ENCODE measurements at places on chromosomes 6 and 20.

GRCh38 chr20:33110147-33110825 is 30.8 kb downstream of the BPIFB4 start:
- no peak for DNase-seq

DNA sequence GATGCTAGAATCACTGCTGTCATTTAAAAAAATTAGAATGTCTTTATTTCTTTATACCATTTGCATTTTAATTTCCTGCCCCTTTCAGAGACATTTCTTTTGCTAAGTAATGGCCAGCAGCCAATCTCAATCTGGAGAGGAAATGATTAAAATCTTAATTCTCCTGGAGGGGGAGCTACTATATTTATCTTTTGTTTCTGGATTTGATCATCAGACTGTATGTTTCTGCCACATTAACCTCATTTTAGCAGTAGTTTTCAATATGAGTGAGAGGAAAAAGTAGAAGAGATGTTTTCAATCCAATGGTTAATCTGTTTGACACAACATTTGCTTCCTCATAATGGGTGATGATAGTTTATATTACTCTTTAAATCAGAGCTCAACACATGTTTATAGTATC is 138.0 kb downstream of the FUT9 start:
- DNase-seq, result peak; percentile 3

- DNase-seq, result no peak
These were observed 73.3 kb upstream of the TOP1 start for GRCh38 chr20:40955326-40955725.

DNA sequence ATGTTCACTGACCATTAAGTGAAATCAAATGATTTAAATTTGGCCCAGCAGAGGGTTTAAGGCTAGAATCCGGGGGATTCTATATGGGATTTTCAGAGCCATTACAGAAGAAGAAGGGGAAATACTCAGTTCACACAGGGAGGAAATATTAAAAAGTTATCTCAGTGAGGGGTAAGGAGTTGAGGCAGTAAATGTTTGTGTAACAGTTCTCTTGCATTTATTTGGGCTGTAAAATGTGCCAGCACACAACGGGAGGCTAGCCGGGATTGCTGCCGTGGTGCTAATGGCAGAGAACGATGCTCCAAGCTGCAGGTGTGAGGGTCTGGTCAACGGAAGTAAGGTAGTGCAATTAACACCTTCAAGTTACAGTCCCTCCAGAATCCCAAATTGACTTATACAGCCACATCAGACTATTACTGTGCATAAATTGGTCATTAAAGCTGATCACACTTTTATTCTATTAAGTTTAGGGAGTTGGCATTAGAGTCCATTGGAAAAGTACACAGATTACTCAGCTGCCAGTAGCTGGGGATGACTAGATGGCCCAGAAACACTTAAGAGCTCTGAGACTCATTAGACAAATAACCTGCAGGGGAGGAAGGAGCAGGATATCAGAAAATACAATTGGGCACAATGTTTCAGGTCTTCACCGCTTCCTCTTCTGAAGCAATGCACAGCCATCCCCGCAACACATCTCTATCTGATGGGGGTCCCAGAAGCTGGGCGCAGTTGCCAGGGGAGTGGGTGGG is 31.3 kb downstream of the PPP1R3G start:
- no peak for DNase-seq

DNA sequence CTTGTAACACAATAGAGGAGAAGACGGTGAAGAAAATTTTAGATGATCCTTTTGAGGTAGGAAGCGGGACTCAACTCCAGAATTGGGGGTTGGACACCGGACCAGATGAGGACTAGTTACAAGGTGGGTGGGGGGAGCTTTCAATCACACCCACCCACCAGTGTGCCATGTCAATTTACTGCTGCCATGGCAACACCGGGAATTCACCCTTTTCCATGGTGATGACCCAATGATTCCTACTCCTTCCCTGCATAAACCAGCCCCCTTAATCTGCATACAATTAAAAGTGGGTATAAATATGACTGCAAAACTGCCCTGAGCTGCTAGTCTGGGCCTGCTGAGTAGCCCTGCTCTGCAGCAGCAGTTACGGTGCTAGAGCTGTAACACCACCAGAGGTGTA is 14.7 kb downstream of the RAD21L1 start:
- DNase-seq, result no peak

GRCh38 chr6:3259491-3259958 is 778 bp downstream of the PSMG4 start:
- DNase-seq, result no peak

- no peak for DNase-seq
These were observed 397 bp downstream of the WDR27 start for GRCh38 chr6:169701311-169701953.

- no peak for DNase-seq
These were observed 216.8 kb downstream of the TAF4 start for GRCh38 chr20:61848851-61849250.

DNA sequence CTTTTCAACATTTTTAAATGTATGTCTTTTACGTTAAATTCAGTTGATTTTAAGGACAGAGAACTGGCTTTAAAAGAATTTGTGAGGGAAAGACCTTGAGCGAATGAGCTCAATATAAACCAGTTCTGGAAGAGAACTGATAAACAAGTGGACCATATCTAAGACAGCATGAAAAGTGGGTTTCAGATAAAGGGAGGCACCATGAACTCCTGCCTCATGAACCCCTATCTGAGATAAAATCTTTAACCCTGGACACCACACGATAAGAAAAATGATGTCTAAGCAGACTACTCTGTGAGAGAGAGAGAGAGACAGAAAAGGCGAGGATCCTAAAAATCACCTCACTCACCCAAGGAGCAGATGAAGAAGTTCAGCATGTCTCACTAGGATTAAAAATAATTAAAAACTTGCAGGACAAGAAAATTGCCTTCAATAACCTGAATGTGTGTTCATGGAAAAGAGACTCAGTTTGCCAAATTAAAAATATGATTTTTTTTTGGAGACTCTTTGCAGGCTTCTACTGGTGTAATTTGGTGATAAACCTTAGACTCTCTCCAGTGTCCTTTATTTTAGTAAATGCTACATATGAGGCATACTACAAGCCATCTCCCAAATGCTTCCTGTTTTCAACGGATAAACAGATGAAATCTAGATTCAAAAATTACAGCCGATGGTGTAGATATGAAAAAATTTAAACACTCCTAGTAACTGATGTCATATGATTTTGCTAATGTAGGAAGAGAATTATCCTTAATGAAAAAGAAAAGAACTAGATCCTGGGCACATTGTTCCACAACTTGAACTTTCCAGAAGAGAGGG is 299.5 kb downstream of the ADGB start:
- DNase-seq, result no peak

- DNase-seq, result no peak
These were observed 443.1 kb upstream of the ID4 start for GRCh38 chr6:19394051-19394450.

- DNase-seq, result no peak
These were observed 3.6 kb downstream of the DOP1A start for GRCh38 chr6:83071023-83071422.

DNA sequence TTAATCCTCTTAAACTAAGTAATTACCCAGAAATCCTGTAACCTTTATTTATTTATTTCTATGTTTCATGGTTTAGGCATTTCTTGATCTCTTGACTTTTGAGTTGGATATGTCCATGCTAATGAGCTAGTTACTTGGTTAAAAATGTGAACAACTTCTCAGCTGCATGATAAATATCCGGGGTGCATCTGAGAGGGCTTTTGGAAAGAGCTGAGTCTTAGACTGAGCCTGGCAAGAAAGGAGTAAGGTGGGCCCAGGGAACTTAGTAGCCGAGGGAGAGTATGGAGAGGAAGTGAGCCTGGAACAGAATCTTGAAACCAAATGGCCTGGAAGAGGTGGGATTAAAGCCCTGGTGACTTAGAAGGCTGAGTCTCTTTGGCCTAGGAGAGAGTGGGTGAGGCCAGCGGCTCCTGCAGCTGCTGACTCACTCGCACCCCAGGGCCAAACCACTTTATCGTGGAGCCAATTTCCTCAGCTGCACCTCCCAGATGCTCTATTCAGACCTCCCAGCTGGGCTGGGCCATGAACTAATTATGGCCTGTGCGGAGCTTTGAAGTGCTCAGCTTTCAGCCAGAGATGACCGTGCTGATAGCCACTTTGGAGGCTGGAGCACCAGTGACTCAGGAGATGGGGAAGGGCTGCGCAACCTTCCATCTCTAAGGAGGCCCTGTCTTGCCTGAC is 19.1 kb downstream of the TGM3 start:
- DNase-seq, result peak; percentile 57

DNA sequence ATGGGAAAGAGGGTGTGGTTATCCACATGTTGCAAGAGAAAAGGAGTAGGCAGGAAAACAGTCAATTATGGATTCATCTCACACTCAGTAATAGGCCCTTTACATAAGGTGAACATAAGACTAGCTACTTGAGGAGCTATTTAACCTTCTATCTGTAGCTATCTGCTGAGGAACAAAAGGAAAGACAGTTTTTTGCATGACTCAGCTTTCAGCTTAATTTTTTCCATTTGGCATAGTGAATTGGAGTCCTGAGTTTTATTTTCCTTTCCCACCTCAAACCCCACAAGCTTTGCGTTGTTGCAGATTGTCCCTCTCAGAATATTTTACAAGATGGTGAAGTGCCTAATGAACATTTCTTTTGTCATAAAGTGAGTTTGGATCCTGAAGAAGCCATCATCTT is 32.4 kb downstream of the UBD start:
- DNase-seq, result no peak

DNA sequence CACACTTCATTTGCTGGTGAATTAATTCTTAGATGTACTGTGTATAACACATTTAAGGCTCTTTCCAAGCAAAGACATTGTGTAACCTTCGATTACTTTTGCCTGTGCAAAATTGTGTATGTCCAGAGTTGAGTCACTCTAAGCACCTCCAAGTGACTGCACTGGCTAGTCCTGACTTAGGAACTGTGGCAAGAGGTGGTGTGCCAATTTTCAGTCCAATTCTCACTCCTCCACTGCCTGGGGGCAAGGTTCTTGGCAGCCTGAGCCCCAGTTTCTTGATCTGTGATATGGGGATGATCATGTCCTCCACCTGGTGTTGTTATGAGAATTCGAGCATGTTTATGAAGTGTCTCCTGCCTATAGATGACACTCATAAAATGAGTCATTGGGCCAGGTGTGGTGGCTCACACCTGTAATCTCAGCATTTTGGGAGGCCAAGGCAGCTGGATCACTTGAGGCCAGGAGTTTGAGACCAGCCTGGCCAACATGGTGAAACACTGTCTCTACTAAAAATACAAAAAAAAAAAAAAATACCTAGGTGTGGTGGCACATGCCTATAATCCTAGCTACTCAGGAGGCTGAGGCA is 105.3 kb upstream of the CDYL start:
- DNase-seq, result no peak

- DNase-seq, result no peak
These were observed 17.3 kb upstream of the TXLNB start for GRCh38 chr6:139308936-139309603.

GRCh38 chr20:6942266-6942665 is 174.8 kb downstream of the BMP2 start:
- DNase-seq, result no peak

DNA sequence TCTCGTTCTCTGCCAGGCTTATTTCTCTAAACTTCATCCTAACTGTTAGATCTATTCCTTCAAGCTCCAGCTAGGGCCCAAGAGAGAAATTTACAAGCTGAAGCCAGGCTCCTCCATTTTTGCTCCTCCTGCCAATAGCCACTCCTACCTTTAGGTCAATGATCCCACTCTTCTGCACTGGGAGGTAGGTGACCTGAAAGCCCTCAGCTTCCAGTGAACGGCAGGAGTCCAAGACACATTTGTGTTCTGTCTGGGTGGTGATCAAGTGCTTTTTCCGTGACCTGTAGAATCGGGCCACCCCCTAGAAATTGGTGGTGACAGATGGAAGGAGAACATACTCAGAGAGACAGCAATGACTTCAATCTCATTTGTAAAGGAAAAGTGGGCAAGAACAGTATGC is 8.9 kb downstream of the NFS1 start:
- DNase-seq, result no peak

DNA sequence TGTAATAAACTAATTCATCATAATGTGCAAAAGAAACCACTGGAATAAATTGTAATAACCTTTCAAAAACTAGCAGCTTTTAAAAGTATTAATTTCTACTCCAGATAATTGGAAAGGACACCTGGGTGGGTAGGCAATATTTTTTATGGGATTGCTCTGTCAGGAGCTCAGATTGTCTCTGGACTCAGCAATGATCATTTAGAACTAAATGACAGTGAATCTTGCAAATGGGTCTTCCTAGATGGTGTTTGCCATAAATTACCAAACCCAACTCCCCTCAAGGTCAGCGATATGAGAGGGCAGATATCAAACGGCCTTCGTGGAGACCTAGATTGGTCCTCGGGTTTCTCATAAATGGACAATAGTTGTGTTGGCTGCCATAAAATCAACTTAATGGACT is 181.9 kb downstream of the HS3ST5 start:
- DNase-seq, result no peak

- peak; percentile 5 for DNase-seq
These were observed 955.4 kb upstream of the ADGRB3 start for GRCh38 chr6:67679566-67680296.

GRCh38 chr6:25239498-25239897 is 39.7 kb upstream of the CARMIL1 start:
- no peak for DNase-seq

GRCh38 chr6:106568530-106568929 is 60.8 kb downstream of the RTN4IP1 start:
- no peak for DNase-seq

DNA sequence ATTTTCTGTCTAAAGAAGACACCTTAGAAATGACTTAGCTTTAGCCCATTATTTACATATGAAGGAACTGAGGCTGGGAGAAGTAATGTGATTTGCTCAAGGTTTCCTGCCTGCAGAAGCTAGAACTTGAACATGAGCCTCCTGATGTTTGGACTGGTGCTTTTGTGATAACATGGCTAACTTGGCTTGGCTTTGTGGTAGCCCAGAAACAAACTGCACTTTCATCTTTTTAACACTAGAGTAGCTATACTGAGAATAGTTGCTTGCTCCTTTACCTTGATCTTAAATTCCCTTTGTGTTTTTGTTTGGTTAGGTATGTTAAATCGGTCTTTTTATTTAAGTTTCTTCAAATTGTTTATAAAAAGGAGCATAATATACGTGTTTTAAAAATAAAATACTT is 163.5 kb upstream of the MANEA start:
- no peak for DNase-seq

DNA sequence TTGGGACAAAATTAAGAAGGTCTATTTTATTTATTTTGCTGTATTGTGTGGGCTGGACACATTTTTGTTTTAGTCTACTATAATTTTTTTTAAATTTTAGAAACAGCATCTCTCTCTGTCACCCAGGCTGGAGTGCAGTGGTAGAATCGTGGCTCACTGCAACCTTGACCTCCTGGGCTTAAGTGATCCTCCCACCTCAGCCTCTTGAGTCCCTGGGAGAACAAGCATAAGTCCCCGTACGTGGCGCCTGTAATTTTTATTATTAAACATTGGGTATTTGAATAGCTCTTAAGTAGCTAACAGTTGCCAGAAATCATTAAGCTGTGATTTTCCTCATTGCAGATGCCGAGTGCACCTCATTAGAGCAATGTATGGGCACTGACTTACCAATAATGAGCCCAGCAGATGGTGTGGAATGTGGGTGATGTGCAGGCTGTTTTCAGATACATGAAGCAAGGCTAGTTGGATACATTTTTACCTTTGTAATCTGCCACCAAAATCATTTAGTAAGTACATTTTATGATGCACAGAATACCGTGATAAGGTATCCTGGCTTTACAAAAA is 10.3 kb upstream of the MAS1 start:
- DNase-seq, result no peak

GRCh38 chr6:52504782-52505136 is 72.1 kb downstream of the TRAM2 start:
- no peak for DNase-seq

Data from astrocyte of the cerebellum (primary cell).